ENCODE measurements at places on chromosomes 11 and 22.

DNA sequence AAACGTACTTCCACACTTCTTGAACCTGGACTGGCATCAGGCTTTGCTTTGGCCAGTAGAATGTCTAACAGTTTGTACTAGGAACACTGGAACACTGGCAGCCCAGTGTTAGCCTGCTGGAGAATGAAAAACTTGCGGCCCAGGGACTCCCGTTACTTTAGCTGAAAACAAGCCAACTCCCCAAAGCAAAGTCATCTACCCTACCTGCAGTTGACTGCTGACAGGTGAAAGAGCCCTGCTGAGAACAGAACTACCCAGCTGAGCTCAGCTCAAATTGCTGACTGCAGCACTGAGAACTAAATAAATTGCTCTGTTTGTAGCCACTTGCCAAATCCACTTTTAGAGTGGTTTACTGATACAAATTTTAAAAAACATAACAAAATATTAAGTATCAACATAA lies 342.5 kb downstream of the LRRC4C start:
- no peak for DNase-seq

- no peak for DNase-seq
Measured at GRCh38 chr11:131982154-131982553, 611.7 kb downstream of the NTM start.

GRCh38 chr22:19119949-19120348 lies 2.3 kb downstream of the DGCR2 start:
- DNase-seq = no peak

DNA sequence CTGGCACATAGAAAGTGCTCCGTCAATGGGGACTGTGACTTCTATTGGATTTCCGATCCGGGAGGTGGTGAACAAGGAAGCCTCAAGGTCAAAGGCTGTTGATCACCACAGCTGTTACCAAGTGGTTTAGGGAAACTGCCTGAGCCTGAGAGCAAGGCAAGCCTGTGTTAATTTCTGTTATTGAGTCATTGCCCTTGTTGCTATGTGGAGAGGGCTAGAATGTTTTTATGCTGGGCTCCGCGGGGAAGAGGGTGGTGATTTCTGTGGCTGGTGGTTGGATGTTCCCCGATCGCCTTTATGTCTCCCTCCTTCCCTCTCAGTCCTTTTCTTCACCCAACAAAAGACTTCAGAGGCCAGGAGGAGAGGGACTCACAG lies 108.5 kb upstream of the ALX4 start:
- no peak for DNase-seq

DNA sequence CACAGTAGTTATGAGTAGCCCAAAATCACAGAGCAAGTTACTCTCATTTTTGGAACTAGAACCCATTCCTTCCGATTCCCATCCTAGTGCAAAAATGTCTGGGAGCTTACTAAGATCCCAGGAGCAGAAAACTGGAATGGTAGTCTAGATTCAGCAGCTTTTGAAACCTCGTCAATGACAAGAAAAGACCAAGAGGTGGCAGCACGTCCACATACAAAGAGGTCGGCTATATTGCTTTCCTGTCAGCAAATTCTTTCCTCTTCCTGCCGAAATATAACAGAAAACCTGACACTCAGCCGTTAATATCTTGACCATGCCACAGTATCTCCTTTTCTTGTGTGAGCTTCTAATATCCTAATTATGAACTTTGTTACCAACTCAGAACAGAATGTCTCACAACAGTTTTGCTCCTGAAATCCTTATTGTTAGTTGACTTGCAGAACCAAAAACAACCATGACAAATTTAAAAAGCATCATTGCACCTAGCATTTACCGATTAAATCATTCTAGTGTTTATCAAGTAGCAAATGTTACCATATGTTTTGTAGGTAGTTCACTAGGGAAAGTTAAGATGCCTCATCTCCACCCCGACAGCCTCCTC lies 92.8 kb upstream of the OR9G4 start:
- peak; percentile 3 for DNase-seq

DNA sequence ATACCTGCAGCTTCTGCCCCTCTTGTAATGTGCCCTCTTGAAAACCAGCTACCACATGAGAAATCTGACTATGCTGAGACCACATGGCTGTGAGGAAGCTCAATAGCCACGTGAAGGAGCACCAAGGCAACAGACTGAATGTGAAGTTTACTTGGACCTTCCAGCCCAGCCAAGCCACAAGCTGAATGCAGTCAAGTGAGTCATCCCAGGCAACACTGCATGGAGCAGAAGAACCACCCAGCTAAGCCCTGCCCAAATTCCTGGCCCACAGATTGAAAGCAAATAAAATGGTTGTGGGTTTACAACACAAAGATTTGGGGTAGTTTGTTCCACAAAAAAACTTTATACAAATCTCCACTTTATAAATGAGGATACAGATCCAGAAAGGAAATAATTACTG lies 114.5 kb downstream of the TIMP3 start:
- no peak for DNase-seq

- no peak for DNase-seq
Measured at GRCh38 chr22:40322818-40323447, 23.4 kb upstream of the ADSL start.

GRCh38 chr11:60923326-60923725 lies 934 bp upstream of the TMEM132A start:
- no peak for DNase-seq

- peak; percentile 26 for DNase-seq
Measured at GRCh38 chr11:19867064-19867463, 154.4 kb downstream of the NAV2 start.

- DNase-seq = no peak
Measured at GRCh38 chr22:39832627-39833074, 60.9 kb downstream of the ENTHD1 start.

GRCh38 chr11:72396041-72396440 lies 38.3 kb downstream of the CLPB start:
- DNase-seq = no peak

DNA sequence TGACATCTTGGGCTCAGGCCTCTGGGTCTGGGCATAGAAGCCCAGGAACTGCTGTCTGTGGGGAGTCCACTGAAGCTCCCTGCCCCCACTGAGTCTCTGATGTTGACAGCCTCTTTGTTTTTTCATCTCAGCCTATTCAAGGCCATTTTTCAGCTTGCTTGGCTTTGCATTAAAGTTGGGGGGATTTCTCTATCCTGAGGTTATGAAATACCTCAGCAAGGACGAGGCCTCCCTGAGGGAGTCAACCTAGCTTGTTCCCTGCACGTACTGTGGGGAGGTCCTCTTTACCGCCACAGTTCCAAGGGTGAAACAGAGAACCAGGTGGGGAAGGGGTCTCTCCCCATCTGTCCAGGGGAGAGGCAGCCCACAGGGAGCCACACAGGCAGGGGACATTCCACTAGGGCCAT lies 8.4 kb downstream of the KCNQ1OT1 start:
- DNase-seq = no peak

- peak; percentile 44 for DNase-seq
Measured at GRCh38 chr11:20353829-20354434, 9.6 kb upstream of the HTATIP2 start.

DNA sequence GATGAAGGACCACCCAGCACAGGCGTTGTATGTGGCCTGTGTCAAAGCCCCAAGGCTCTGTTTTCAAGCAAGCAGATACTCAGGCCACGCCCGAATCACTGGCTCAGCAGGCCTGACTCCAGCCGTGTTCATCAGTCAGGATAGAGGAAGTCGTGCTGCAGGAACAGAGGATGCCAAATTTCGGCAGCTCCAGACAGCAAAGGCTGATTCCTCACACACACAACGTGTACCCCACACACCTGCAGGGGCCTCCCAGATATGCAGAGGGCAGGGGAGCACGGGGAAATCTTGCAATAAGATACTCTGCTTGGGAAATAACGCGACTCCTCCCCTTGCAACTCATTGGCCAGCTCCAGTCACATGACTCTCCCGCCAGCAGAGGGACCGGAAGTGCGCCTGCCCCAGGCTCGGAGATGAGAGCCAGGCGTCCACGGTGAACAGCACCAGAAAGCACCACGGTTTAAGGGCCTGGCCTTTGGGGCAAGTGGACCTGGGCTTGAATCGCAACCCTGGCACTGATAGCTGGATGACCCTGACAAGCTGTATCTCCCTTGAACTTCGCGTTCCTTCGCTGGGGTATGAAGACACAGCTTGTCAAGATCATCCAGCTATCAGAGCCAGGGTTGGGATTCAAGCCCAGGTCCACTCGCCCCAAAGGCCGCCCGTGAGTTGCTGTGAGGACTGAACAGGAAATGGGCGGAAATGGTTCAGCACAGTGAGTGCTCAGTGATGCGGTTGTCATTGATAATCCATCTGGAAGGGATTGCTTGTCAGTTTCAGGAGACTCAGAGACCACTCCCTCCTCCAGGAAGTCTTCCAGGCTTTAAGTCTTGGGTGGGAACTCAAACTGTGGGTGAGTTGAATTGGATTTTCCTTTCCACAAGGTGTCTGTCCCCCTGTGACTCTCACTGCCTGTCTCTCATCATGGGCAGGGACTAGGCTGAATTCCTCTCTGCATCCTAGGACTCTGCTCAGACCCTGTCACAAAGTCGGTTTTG lies 88.5 kb downstream of the MYEOV start:
- peak; percentile 23 for DNase-seq

Data from NCI-H2081 (cell line).